ENCODE measurements at places on chromosomes 4 and X. TPM values are rescaled to one million over a fixed set of nuclear protein-coding genes. Genes with fewer than 3 reads are reported as not detected.

Gene SMIM43
- 0.16 TPM for polyA plus RNA-seq

DNA sequence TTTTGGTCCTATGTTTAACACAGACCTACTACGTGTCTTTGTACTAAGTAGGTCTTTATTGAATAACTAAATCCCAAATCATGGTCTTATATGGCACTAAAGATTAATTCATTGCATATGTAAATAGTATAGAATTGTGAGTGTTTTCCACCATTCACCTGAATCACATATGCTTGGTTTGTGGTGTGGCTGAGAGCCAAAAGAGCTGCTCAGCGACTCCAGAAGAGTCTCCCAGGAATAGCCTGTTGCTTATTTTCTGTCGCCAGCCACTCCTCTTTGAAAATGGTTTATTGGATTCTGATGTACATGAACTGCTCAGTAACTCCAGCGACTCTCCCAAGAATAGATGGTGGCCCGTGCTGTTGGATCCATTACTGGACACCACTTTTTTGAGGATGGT lies 184.5 kb downstream of the CLCN4 start:
- H3K4me3 ChIP-seq: no peak overlapping the region
- H3K27ac ChIP-seq: no peak overlapping the region
- peaks cover 8% of the 10 kb centered on the region for H3K27me3 ChIP-seq
- no peak for DNase-seq

Gene OPRPN
- polyA plus RNA-seq: not detected

Gene SYNPO2
- polyA plus RNA-seq: 8.5 TPM

DNA sequence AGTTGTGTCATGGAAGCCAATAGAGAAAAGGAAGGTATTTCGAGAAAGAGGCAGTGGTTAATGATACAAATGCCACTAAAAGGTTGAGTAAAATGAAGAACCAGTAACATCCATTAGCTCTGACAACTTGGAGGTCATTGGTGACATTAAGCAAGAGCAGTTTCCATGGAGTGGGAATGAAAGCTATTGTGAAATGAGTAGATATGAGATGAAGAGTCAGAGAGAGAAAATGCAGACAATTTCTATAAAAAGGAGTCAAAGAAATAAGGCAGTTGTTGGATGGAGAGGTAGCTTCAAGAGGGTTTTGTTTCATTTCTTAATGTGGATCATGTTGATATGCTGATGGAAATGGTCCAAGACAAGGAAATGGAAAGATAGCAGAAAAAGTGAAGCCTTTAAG lies 9.6 kb upstream of the AMTN start:
- DNase-seq: no peak
- no peak overlapping the region for H3K4me3 ChIP-seq
- H3K4me1 ChIP-seq: no peaks in the 10 kb centered on the region
- H3K36me3 ChIP-seq: no peaks in the 10 kb centered on the region
- H3K27ac ChIP-seq: no peak overlapping the region

GRCh38 chr4:81398379-81398778 lies 73.3 kb downstream of the RASGEF1B start:
- no peak for DNase-seq
- H3K4me3 ChIP-seq: no peak overlapping the region
- no peak overlapping the region for H3K27ac ChIP-seq
- no peaks in the 10 kb centered on the region for H3K27me3 ChIP-seq
- no peaks in the 10 kb centered on the region for H3K4me1 ChIP-seq

- no peaks in the 10 kb centered on the region for H3K4me1 ChIP-seq
- no peak overlapping the region for H3K4me3 ChIP-seq
- no peak for DNase-seq
- H3K36me3 ChIP-seq: no peaks in the 10 kb centered on the region
- H3K27me3 ChIP-seq: peaks cover 10% of the 10 kb centered on the region
Observed at GRCh38 chrX:50161127-50161526, 39.7 kb downstream of the AKAP4 start.

Gene MAGEE1
- 1.4 TPM for polyA plus RNA-seq

Gene EVC2
- 1.6 TPM for polyA plus RNA-seq

DNA sequence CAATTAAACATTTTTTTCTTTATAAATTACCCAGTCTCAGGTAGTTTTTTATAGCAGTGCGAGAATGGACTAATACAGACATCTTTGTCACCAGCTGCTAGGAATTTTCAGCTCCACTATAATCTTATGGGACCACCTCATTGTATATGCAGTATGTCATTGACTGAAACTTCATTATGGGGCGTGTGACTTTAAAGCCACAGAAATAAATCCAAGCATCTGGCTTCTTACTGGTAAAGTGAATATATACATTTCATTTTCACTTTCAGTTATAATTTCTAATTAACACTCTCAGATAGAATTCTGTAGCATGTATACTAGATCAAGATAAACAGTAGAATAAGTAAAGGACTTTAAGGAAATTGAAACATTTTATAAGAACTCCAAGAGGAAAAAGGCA lies 21.9 kb downstream of the IL15 start:
- no peaks in the 10 kb centered on the region for H3K27me3 ChIP-seq
- no peak overlapping the region for H3K4me3 ChIP-seq
- H3K27ac ChIP-seq: no peak overlapping the region
- H3K4me1 ChIP-seq: no peaks in the 10 kb centered on the region
- H3K36me3 ChIP-seq: no peaks in the 10 kb centered on the region

Gene TEX13D
- not detected for polyA plus RNA-seq

DNA sequence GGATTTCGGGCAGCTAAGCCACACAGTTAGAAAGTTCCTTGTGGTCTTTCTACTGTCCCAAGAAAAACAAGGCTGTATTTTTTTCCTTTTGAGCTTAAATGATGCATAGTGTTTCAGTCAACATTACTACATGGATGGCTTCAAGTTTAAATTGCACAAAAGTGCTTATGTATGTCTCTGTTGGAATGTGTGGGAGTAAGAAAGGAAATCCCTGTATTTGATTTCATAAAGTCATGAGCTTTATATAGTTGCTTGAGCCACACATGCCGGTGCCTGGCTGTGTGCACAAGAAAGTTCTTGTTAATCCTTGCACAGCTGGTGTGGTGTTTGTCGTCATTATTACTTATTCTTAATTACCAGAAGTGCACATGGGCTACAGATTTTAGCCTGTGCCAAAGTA lies 262.2 kb downstream of the ARHGAP10 start:
- H3K36me3 ChIP-seq: no peaks in the 10 kb centered on the region
- DNase-seq: no peak
- H3K4me3 ChIP-seq: no peak overlapping the region
- H3K27ac ChIP-seq: no peak overlapping the region
- no peaks in the 10 kb centered on the region for H3K27me3 ChIP-seq

DNA sequence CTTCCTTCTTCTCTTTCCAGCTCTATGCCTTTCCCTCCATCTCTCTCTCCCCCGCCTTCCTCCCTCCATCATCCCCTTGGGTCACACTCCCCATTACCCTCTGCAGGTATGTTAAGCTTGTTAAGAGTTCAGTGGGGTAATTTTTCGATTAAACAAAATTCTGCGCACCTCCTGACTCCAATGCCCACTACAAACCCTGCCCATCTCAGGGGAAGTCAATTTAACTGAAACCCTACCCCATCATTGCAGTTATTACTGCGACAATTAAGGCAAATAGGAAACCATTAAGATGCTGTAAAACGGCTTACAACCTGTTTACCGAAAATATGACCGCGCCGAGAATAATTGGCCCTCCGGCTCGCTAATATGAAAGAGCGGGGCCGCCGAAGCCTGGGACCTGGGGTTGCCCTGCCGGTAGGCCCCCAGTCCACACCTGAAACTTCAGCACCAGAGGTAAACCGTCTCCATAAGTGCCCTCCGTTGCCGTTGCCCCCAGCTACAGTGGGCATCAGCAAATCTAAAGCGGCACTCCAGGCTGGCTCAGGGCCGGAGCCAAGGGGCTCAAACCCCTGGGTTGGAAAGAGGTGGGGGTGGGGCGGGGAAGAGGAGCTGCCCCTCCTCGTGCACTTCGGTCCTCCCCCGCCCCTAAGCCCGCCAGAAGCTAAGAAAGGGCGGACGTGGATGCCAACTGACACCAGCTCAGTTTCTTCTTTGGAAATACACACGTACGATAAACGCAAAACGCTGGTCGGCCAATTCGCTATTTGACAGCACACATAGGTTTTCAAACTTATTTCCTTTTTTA lies 4.8 kb downstream of the ARX start:
- H3K4me3 ChIP-seq: no peak overlapping the region
- peaks cover 91% of the 10 kb centered on the region for H3K27me3 ChIP-seq
- peaks cover 4% of the 10 kb centered on the region for H3K4me1 ChIP-seq
- no peak overlapping the region for H3K27ac ChIP-seq
- DNase-seq: no peak

Gene GRK4
- polyA plus RNA-seq: 8.1 TPM

DNA sequence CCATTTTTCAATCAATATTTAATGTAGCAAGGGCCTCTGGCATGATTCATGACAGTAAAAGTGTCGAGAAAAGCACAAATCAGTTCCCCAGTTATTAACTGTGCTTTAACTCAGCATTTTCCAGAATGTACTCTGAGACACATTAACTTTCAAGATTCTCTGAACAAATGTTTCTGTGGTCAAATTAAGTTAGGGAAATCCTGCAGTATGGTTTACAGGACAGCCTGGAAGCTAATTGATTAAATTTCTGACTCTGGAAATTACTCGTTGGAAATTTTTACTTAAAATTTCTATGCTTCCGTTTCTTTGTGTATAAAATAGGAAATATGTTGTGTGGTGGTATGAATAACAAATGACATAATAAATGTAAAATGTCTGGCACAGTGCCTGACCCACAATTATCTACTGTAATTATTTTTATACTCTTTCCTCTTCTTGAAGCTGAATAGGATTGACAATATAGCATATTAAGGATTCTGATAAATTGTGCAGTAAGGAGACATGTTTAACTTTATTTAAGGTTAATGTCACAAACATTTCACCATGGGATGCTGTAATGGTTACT lies 33.7 kb downstream of the STK32B start:
- DNase-seq: no peak
- H3K36me3 ChIP-seq: no peaks in the 10 kb centered on the region
- no peak overlapping the region for H3K27ac ChIP-seq
- H3K4me3 ChIP-seq: no peak overlapping the region

Gene NALF2
- 0.77 TPM for polyA plus RNA-seq

Gene CXorf65
- polyA plus RNA-seq: not detected

Gene GASK1B
- 165 TPM for polyA plus RNA-seq

Gene SH3TC1
- polyA plus RNA-seq: 19.8 TPM

DNA sequence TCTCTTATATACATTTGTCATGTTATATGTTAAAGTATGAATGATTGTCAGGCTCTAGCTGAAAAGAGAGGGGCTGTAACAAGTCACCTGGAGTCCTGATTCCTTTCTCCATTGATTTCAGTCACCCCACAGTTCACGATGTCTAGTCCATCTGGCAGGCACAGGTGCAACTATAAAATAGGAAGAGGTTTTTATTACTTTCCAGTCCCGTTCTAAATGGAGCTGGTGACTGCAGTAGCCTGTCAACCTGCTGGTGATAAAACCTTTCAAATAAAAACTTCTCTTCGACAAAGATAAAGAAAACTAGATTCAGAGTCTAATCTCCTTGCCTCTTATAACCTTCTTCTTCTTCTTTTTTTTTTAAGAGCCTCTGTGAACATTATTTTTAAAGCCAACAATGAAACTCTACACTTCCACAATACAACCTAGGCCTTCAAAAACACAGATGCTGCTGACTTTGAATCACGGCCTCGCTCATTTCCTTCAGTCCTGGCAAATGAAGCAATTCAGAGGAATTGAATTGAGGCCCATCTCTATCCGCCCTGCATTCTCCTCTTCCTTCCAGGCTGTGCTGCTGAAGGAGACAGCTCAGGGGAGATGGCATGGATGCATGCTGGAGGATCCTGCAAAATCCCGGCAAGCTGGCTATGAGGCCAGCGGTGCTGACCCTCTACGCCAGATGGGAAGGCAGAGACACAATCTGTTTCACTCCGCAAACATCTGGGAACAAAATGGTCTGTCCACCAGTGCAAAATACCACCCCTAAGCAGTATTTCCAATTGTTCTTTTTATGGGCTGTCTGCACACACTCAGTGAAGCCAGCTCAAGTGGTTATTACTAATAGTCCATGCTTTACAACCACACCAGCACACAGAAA lies 27.3 kb upstream of the CDKN2AIP start:
- H3K27ac ChIP-seq: no peak overlapping the region
- DNase-seq: no peak
- no peaks in the 10 kb centered on the region for H3K4me1 ChIP-seq
- H3K36me3 ChIP-seq: no peaks in the 10 kb centered on the region
- no peaks in the 10 kb centered on the region for H3K27me3 ChIP-seq
